ENCODE measurements at places on chromosomes 4 and X.
A peak's percentile ranks its signal among the peaks of the same experiment; 100 is the strongest.

GRCh38 chrX:4764888-4765287, 1051.4 kb upstream of the PRKX start:
- no peak for DNase-seq
- no peak overlapping the region for H3K4me3 ChIP-seq
- H3K27ac ChIP-seq = no peak overlapping the region
- H3K4me1 ChIP-seq = no peaks in the 10 kb centered on the region
- no peaks in the 10 kb centered on the region for H3K36me3 ChIP-seq
- no peaks in the 10 kb centered on the region for H3K27me3 ChIP-seq

GRCh38 chr4:141028024-141028529, 105.2 kb downstream of the RNF150 start:
- H3K27ac ChIP-seq = no peak overlapping the region
- H3K36me3 ChIP-seq = no peaks in the 10 kb centered on the region
- no peaks in the 10 kb centered on the region for H3K27me3 ChIP-seq
- H3K4me3 ChIP-seq = no peak overlapping the region

- H3K27ac ChIP-seq = peak overlapping the region; percentile 67
- DNase-seq = peak; percentile 48
- H3K27me3 ChIP-seq = peaks cover 6% of the 10 kb centered on the region
- H3K4me1 ChIP-seq = peaks cover 12% of the 10 kb centered on the region
- peak overlapping the region; percentile 58 for H3K4me3 ChIP-seq
Observed at GRCh38 chr4:4762909-4763821, 96.3 kb upstream of the MSX1 start.

DNA sequence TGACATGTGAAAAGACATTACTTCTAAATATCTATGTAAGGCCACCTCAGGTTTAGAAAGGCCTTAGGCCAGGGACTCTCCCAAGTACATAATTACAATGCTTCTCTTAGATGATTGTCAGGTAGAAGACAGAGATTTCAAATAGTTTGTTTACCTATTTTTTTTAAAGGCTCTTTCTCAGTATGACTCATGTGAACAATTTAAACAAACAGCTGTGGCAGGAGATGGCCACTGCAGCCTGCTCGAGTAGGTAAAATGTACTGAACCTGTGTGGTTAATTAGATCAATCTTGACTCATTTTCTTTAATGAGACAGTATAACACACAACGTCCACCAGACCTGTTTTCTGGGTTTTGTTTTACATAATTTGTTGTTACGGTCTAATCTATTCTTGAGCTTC, 50.2 kb downstream of the LEF1 start:
- DNase-seq = no peak
- peak overlapping the region; percentile 96 for H3K27ac ChIP-seq
- H3K4me3 ChIP-seq = peak overlapping the region; percentile 67

DNA sequence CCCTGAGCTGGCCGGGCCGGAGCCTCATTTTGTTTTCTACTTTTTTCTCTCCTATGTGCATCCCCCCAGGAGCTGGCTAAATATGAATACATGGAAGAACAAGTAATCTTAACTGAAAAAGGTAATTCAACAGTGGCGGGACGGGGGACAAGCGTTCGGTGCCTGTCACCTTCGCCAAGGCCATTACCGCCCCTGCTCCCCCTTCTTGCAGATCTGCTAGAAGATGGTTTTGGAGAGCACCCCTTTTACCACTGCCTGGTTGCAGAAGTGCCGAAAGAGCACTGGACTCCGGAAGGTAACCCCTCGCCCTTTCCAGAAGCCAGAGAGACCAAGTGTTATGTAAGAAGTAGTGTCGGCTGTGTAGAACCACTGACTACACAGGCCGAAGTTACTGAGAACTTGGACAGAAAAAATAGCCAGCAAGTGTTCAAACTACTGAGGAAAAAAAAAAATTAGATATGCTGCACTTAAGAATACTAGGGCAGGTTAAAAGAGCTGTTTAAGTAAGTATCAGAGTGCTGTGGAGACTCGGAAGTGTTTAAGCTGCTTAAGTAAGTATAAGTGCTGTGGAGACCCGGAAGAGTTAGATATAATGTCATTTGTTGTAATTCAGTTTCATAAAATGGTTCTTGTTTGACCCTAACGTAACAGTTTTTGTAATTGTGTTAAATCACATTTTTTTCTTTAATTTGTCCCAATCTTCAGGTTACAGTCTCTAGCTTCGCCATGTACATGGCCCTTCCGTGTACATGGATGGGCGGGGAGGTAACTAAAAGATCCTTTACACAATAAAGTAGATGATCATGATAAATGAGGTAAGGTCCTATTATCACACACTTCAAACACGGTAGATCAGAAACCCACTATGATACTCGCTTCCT, 856 bp downstream of the SAT1 start:
- H3K4me1 ChIP-seq = peaks cover 26% of the 10 kb centered on the region
- DNase-seq = no peak
- H3K27ac ChIP-seq = peak overlapping the region; percentile 94
- H3K27me3 ChIP-seq = no peaks in the 10 kb centered on the region
